ENCODE measurements at places on chromosomes 3 and 15.

- DNase-seq = no peak
These were observed 131.2 kb downstream of the CTNNB1 start for GRCh38 chr3:41330465-41330864.

GRCh38 chr15:73952171-73952912 is 26.1 kb downstream of the LOXL1 start:
- no peak for DNase-seq

GRCh38 chr15:85274315-85275050 is 105.9 kb upstream of the AKAP13 start:
- no peak for DNase-seq

- peak; percentile 92 for DNase-seq
These were observed 8.4 kb upstream of the GNAI2 start for GRCh38 chr3:50227390-50228183.

- no peak for DNase-seq
These were observed 78.0 kb upstream of the MBNL1 start for GRCh38 chr3:152190636-152191183.

DNA sequence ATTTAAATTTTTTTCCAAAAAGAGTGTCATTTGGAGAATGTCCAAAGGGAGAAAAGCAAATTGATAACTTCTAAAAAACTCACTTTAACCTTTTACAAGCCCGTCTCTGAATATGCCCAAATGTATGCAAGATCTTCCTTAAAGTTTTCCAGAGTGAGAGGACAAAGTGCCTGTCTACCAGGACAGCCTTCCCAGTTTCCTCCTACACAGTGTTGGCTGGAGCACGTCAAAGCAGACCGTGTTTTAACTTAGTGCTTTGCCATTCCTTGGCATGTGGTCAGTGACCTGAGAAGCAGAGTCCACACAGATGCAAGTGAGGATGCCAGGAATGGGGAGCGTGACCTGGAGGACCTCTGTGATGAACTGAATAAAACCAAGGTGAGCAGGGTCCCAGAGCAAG is 245.7 kb downstream of the FAM43A start:
- no peak for DNase-seq

DNA sequence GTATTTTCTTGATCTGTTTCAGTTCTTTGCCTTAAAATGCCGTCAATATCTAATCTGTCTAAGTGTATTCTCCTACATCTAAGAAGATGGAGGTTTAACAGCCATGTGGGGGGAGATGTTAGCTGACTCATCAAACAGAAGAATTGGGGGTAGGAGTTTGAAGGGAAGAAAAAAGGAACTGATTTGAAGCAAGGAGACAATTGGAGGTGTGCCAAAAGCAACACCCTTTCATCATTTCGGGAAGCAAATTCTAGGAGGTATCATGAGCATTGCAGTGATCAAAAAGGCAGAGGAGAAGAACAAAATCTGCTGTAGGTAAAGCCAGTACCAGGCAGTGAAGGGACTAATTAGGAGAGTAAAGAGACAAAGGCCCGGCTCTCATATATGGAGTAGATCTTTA is 337.3 kb upstream of the TBC1D5 start:
- DNase-seq = no peak

DNA sequence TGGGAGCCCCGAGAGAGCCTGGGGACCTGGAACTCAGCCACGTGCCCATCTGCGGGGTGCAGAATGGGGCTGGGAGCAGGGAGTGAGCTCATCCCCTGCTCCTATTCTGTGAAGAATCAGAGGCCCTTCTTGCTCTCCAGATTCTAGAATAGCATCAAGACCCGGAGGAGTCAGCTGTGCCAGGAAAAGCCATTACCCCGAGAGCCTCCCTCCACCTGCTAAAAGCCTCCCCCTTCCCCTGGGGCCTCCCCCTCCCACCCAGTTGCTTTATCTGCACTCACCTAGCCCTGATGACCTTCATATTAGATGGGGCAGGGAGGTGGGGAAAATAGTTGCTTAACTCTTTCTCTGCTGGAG is 23.1 kb downstream of the CCDC33 start:
- DNase-seq = peak; percentile 12

DNA sequence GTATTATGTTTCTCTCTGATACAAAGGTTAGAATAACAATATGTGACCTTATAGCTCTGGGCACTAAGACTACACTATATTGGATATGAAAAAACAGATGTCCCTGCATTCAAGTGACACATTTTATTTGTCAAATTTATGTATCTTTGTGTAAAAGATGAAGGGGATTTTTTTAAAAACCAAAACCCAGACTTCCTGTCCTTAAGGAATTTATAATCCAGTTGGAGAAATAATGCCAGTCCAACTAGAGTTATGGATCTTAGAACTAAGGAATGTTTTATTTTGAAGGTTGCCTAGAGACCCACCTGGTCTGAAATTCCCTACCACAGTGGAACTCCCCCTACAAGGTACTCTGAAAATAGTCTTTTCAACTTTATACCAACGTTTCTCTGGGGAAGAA is 33.3 kb upstream of the PIK3CB start:
- DNase-seq = no peak

GRCh38 chr3:194967151-194968117 is 281.8 kb downstream of the FAM43A start:
- peak; percentile 16 for DNase-seq

- DNase-seq = no peak
These were observed 105.6 kb downstream of the NFKBIZ start for GRCh38 chr3:101954936-101955335.

GRCh38 chr3:120244834-120245225 is 40.2 kb downstream of the GPR156 start:
- peak; percentile 70 for DNase-seq

DNA sequence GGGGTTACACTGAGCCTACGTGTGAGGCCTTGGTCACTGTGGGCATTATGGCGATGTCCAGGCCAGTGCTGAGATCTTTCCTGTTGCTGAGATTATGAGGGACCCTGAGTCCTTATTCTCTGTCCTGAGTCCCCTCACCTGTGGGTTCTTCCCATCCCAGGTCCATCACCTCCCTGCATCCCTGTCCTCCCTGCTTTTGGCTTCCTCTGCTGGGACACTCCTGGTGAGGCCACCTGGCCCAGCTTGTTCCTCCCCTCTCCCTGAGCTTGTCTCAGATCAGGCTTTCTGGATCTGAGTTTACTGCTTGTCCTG is 36.1 kb downstream of the AMOTL2 start:
- DNase-seq = no peak

- DNase-seq = peak; percentile 42
These were observed 520 bp downstream of the ZNF654 start for GRCh38 chr3:88059380-88060170.

- peak; percentile 6 for DNase-seq
These were observed 27.2 kb downstream of the AKAP13 start for GRCh38 chr15:85407421-85408269.

- no peak for DNase-seq
These were observed 44.0 kb downstream of the PSMD6 start for GRCh38 chr3:63979093-63979885.

- peak; percentile 49 for DNase-seq
These were observed 87.2 kb upstream of the SLC2A2 start for GRCh38 chr3:171113716-171114115.

DNA sequence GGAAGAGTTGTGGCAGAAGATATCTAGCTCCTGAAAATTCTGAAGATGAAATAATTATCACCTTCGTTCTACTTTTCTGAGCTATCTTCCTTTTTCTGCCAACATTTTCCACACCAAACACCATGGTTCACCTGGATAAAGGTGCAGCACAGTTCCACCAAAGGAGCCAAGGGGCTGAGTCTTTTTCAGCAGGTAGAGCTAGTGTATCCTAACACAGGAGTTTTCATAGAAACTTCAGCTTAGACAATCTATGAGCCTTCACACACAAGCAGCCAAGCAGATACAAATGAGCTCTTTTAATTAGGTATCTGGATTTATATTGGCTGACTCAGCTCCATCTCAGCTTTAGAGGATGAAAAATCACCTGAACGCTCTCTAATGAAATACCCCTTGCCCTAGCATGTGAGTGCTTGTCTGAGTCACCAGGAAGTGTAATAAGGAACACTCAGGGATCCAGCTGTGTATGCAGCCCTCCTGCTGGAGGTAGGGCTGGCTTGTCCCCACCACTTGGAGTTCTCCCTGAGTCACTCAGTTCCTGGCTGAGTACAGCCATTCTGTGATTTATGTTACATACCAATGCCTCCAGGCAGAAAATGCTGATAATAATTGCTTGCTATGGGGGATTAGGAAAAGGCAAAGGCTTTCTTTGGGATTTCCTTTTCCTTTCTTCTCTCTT is 385.7 kb downstream of the LSAMP start:
- no peak for DNase-seq

- no peak for DNase-seq
These were observed 2.0 kb upstream of the RPUSD2 start for GRCh38 chr15:40567111-40567510.

DNA sequence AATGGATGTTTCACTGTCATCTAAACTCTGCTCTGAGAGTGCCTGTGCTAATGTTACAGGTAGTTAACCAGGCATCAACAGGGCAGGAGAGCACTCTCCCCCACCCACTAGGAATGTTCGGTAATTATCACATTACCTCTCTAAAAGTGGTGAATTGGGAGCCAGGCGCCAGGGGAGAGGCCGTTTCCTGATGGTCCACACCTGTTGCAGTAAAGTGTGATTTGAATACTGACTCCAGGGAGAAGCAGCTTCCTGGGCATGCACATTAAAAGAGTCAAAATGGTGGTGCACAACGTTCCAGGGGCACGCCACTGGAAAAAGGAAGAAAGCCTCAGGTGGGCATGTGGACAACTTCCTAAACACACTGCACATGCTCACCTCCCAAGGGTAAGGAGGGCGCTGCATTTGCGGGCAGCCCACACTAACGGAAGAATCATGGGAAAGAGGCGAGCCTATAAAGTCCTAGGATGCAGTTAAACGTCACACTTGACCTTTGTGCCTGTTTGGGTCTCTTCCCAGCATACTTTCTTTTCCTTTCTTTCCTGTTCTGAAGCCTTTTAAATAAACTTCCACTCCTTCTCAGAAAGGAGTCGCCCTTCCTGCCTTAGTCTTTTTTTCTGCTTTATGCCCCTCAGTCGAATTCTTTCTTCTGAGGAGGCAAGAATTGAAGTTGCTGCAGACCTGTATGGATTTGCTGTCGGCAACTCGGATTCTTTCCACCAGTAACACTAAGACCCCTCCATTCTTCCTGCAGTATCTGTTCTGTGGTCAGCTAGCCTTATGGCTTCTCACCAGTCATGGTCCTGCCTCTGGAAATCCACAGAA is 28.9 kb upstream of the GPD1L start:
- DNase-seq = no peak

GRCh38 chr3:139893963-139894642 is 40.9 kb upstream of the CLSTN2 start:
- peak; percentile 47 for DNase-seq

- DNase-seq = no peak
These were observed 2.0 kb downstream of the MGLL start for GRCh38 chr3:127820221-127820825.

DNA sequence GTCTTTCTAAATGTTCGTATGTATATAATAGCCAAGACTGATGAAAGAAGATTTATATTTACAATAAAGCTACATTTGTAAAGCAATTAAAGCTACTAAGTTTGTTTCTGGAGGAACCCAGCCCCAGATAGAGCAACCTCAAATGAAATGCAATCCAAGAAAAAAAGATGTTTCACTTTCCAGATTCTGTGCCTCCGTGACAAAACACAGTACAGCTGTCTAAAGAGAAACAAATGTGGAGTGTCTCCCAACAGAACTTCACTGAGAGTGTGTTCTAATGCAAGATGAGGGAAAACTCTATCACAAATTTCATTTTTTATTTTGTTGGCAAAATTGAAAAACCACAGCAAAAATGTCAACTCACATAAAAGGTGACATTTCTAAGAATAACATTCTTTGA is 317.0 kb downstream of the OCA2 start:
- no peak for DNase-seq

DNA sequence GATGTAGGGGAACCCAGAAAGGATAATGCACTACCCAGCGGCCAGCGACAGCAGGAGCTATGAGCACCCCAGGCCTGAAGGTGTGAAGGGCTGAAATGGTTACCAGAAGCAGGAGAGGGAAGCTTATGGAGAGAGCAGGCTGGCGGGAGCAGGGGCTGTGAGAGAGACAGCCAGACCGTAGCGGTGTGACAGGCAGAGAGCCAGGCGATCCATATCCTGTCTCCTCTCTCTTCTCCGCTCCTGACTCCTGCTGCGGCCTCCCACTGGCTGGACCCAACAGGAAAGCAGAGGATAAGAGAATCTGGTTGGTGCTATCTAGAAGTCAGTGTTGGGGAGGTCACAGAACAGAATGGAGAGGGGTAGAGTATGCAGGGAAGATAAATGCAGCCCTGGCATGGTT is 49.9 kb downstream of the BTD start:
- no peak for DNase-seq

DNA sequence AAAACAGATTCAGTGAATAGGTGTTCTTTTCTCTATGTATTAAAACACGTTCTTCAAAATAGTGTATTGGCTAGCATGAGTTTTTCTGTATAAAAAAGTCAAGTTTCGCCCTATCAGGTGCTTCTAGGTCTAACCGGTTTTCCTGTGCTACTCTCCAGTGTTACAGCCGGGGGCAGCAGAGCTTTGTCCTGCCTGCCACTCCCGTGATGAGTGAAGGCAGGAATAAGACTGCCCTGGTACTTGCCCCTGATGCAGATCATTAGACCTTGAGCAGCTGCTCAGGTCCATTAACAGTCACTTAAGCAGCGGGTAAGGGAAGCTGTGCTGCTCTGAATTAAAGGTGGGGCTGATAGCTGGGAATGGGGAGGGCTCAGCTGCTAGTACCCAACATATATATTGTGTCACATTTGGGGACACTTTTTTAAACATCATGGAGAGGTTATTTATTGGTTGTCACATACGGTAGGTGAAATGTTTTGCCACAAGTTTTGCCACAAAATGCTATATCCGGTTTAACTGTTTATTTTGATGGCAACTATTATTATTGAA is 1.3 kb upstream of the UNC13C start:
- DNase-seq = peak; percentile 95

DNA sequence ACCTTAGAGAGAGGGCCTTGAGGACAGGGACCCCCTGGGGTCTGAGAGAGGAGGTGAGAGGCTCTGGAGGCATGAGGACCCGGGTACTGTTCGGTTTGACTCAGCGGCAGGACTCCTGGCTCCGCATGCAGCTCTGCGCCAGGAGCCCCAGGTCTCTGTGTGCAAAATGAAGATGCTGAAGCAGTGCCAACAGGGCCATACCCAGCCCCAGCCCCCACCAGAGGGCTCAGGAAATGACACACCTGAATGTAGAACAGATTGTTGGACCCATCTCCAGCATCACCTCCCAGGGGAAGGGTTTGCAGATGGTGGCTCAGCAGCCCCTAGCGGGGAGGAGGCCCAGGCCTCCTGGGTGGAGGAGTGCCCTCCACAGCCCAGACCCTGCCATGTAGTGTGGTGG is 30.2 kb downstream of the EPHB3 start:
- DNase-seq = no peak

GRCh38 chr3:123739754-123740153 is 144.4 kb downstream of the MYLK start:
- DNase-seq = no peak

- DNase-seq = no peak
These were observed 62.3 kb downstream of the SYNM start for GRCh38 chr15:99167201-99167600.

GRCh38 chr3:183272791-183273190 is 19.7 kb downstream of the B3GNT5 start:
- DNase-seq = no peak

- no peak for DNase-seq
These were observed 144.8 kb downstream of the NSMCE3 start for GRCh38 chr15:29124581-29125381.

All from NCI-H524 (cell line).